ENCODE measurements at places on chromosomes 3 and 15.

GRCh38 chr15:50148362-50148963, 29.4 kb upstream of the ATP8B4 start:
- DNase-seq, result no peak

DNA sequence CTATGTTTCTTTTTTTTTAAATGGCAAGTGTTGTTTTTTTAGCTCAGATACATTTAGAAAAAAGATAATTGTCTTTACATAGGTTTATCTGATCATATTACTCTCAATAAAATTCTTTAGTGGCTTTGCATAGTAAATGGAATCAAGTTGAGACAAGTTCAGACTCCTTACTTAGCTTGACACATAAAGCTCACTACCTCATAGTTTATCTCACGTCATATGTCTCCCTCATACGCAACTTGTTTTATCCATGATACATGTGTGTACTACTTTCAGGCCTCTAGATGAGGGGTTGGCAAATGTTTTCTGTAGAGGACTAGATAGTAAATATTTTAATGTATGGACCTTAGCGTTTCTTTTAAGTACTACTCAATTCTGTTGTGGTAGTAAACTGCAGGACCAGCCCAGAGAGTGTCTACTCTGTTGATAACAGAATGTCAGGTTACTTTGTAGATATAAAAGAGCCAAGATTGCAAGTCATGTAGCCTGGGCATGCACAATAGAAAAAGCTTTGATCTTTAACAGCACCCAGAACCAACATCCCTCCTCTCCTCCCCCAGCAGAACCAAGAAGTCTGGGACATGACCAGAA, 28.2 kb upstream of the MGA start:
- no peak for DNase-seq

DNA sequence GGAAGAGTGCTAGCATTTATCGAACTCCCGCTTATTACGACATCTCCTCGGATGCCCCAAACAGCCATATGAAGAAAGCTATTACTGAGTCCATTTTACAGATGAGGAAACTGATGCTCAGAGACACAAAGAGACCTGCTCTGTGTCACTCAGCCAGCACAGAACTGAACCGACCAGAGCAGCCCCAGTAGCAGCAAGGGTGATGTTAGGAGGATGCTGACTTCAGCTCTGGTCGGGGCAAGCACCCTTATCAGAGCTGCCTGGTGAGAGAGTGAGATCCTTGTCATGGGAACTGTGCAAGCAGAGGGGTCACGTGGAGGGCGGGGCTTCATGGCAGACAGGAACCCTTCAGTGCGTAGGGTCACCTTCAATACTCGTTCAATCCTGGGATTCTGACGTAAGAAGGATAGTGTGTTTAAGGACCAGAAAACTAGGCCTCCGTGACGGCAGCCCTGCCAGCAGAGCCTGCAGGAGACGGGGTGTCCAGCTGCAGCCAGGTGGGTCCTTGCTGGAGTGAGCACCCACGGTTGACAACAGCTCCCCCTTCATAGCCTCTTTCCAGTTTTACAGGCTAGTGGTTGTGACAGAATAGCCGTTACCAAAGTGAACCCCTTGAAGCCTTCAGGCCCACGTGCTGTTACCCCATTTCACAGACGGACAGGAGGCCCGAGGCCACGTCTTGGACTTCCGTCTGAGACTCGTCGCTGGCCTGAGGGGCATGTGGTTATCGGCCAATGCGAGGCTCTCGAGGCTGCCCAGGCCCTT, 12.0 kb upstream of the IQSEC1 start:
- no peak for DNase-seq

- DNase-seq, result no peak
Observed at GRCh38 chr3:147930232-147930807, 521.2 kb downstream of the ZIC1 start.

DNA sequence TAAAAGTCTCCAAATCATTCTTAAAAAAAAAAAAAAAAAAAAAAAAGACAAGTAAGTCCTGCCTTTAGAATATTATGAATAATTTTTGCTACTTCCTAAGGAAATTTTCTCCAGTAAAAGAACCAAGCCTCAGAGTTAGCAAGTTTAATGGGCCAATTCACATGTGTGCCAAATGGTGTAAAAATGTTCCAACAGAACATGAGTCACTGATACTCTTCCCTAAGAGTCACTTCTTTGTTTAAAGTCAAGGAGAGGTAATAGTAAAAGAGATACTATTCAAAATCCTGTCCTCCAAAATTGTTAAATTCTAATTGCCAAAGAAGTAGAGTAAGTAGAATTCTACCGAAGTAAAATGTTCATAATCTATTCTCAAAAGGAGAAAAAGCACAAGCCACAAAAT, 17.7 kb upstream of the CPA3 start:
- DNase-seq, result no peak

DNA sequence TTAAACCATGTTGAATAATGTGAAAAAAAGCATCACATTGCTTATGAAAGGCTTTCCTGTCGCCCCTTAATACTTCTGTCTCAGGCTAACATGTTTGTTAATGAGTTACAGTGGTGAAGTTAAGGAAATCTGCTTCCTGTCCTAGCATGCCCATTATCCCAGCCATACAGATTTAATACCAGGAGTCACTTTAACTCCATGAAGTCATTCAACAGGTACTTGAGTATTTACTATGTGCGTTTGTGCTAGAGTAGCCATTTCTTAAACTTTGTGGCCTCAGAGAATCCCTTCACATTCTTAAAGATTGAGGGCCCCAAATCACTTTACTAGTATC, 10.1 kb upstream of the SETD5 start:
- no peak for DNase-seq

DNA sequence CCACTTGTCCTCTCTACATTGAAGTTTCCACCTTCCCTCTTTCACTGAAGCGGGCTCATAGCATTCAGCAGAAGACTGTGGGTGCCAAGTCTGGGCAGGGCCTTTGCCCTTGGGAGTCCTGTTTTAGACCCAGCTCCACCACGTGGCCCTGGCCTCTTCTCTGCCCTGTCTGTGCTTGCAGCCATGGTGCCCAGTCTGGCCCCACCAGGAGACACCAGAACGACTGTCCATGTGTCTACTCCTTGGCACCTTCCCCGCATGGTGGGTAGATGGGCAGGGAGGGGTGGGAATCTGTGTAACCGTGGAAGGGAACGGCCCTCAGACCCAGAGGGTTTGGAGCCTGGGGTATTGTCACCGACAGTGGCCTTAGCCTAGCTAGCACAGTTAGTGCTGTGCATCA, 17.9 kb upstream of the EMC3 start:
- no peak for DNase-seq

- no peak for DNase-seq
Observed at GRCh38 chr3:104190681-104191080, 1176.0 kb upstream of the ALCAM start.

DNA sequence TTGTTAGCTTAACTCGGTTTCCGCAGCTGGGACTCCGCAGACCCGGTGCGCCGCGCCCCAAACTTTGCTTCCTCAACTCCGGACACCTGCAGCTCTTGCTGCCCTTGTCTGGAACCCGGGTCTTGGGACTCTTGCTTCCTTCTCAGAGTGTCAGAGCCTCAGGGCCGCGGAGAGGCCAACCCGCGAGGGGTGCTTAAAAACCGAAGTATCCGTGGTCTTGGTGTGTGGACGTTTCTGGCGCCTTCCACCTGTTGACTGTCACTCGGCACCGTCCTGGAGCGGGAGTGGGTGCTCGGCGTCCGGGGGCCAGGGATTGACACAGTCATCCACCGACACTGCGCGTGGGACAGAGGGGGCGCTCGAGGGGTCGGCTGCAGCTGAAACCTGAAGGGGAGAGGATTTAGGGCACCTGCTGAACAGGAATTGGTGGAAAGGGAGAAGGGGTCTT, 386 bp downstream of the SQOR start:
- peak; percentile 69 for DNase-seq

- DNase-seq, result no peak
Observed at GRCh38 chr3:72169561-72170472, 384.9 kb upstream of the PROK2 start.

GRCh38 chr15:96123630-96124187, 206.8 kb upstream of the NR2F2 start:
- no peak for DNase-seq
